Stimulated activated CD8-positive, alpha-beta memory T cell treated with anti-CD3 and anti-CD28 coated beads, Interleukin-4, amount 100 ng/mL, for 4 hours (primary cell): ENCODE measurements at places on chromosomes 12 and 14.

DNA sequence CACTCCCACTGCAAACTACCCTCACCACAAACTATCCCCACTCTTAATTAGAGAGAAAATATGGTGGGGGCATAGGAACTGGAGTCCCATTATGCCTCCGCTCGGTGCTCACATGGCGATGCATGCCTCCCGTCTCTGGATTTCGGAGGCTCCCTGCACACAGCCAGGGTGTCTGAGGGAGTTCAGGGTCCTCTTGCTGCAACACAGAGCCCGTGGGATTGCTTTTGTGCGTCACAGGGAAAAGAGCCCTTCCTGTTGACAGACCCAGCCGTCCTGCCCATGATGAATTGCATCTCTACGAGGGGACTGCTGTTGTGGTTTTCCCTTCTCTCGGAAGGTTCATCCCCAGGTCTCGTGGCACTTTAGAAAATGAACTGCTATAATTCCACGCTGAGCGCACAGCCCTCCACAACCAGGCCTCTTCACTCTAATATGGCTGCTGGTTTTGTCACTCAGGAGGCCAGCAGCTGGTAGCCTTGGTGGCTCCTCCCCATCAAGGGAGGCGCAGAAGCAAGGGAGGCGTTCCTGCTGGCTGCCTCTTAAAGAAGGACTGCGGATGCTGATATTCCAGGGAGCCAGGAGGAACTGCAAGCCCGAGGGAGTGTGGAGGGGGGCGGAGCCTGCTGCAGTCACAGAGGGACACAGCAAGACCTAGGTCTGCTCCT, 158.0 kb downstream of the KCNA5 start:
- DNase-seq = no peak

DNA sequence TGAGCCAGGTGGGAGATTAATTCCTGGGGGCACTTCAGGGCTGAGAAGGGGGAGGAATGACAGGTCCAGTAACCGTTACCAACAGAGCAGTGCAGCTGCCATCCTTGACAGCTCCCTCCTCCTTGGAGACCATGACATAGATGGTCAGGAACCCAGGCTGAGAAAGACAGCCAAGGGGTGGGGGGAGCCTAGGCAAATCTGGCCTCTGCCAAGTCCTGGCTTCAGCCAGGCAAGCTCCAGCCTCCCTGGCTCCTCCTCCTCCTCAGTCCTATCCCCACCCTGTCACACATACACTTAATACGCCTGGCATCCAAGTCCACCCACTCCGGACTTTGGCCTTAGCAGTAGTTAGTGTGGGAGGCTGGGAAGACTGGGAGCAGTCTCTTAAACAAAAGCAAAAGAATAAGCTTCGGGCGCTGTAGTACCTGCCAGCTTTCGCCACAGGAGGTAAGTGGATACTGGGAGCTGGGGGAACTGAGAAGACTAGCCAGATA, at the start of gene RDH5:
TSS of gene RDH5 (plus strand) at position 323 of the 494 bp plus-strand sequence. CDS start 792 bp downstream, outside the sequence.
- DNase-seq = no peak

DNA sequence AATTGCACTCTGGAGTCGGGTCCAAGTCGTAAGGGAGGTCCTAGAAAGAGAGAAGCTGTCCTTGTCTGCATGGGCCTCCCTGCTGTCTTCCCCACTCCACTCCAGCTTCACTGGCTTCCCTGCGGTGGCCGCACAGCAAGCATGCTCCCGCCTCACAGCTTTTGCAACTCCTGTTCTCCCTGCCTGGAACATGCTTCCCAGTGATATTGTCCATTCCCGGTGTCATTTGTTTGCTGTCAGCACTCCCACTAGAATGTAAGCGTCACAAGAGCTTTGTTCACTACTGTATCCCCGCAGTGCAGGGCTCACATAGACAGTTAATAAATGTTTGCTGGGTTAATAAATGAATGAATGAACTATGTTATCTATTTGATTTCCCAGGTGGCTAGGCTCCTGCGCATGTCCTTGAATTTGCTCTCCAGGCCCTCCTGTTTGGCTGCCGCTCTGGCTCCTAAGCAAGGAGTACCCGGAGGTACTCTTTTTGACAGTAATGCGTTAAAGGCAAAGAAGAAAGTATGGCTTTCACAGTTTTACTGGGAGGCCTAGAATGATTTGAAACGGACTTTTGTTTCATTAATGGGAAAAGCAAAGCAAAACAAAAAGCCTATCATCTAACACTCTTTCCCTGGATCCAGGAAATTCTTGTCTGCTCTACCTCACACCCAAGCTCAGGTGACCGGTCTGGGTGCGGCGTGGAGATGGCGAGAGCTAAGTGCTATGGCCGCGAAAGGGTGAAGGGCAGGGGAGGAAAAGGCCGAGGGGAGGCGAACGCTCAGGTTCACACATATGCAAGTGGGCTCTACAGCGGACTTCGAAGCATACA, 6.2 kb upstream of the SLC7A7 start:
- DNase-seq = no peak

- DNase-seq = no peak
Observed at GRCh38 chr14:77980475-77981321, 180.8 kb downstream of the ADCK1 start.

DNA sequence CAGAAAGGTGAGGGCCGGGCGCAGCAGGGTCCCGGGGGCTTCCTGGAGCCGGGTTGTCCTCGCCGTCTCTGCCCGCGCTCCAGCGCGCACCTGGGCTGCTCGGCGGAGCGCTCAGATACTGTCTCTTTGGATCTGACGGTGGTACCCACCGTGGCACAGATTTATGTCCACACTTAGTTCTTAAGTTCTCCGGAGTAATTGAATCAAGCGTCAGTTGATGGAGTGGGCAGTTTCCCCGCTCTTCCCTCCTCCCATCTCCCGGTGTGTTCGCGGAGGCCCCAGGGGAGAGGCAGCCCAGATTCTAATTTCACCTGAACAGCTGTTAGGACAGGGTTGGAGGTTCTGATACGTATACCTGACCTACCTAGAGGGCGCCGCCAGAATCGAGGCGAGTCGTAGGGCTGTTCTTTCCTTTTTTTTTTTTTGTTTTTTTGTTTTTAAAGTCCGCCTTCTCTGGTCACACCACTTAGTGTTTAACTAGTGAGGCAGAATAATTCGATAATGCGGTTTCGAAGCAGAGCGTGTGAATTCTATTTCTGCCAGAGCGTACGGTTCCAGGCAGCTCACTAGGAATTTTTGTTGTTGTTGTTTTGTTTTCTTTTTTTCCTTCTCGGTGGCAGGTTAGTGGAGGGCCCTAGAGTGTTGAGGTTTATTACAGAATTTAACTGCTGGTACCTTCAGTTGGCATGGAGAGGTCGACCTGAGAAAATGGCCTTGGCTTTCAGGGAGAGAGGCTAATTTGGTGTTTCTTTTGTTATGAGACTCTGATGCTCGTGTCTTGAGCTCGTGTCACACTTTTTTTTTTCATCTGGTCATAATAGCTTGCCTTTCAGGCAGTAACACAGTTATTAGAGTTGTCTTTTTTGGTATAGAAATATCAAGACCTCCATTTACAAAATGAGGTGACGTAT, 22.3 kb upstream of the GNS start:
- DNase-seq = no peak

- no peak for DNase-seq
Observed at GRCh38 chr14:75452324-75452723, 24.5 kb downstream of the JDP2 start.

- DNase-seq = no peak
Observed at GRCh38 chr12:70852416-70853150, 68.0 kb downstream of the PTPRR start.

DNA sequence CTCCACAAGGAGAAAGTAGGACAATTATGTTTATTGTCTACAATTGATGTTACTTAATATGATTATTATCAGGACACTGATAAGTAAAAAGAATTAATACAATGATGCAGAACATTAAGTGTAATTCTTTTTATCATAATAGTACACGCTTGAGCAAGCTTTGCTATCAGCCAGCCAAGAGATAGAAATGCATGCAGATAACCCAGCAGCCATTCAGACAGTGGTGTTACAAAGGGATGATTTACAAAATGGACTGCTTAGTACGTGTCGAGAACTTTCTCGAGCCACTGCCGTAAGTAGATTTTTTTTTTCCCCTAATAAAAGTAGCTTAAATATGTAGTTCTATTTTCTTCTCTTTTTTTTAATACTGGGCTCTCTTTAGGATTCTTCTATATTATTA, 116.9 kb upstream of the AEBP2 start:
- no peak for DNase-seq

- DNase-seq = no peak
Observed at GRCh38 chr12:2857021-2857431, at the start of gene TEX52. Gene TEX52 (minus strand): TSS chr12:2857039. CDS start chr12:2857026, 13 bp downstream.

DNA sequence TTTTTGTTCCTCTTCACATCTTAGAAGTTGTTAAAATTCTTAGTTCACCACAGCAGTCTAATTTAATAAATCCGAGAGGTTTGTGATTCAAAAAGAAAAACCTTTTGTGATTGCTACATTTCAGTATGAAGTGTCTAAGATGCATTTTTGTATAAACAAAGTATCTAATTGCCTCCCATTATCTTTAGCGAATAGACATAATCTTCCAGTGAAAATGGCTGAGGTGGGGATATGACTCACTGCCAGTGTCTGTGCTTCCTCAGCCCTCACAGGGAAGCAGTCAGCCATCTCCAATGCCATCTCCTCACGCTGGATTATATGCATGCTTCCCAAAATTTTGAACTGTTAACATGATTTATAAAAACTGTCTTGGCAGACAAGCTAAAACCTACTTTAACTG, 7.6 kb downstream of the GCH1 start:
- no peak for DNase-seq

DNA sequence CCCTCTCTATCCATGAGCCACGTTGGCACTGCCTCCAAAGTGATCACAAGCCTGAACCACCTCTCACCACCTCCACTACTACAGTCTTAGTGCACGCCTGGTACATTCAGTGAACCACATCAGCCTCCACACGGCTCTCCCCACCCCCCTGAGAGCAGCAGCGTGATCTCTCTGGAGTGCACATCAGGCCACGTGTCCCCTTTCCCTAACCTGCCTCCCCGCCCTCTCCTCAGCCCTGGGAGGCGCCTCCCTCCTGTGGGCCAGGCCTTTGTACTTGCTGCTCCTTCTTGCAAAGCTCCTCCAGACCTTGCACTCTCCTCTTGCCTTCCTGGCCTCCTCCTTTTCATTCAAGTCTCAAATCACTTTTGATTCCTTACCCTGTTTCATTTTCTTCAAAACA, 49.8 kb downstream of the SLC6A12 start:
- DNase-seq = no peak

GRCh38 chr12:54328595-54329337, 3.8 kb downstream of the COPZ1 start:
- DNase-seq = no peak

DNA sequence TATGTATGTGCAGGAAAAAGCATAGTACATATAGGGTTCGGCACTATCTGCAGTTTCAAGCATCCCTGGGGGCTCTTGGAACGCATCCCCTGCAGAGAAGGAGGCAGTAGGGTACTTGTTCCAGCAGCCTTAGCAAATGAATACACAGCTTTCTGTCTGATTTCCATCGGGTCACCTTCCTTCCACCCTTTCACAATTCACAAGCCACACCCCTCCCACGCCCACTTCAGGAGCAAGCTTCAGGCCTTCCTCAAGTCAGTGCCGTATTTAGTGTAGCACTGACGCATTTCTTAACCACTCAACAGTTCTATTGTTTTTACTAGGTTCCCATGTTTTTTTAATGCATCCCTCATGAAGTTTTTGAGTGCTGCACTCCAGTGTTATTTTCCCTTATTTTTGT, 64.2 kb downstream of the CLMN start:
- DNase-seq = no peak

DNA sequence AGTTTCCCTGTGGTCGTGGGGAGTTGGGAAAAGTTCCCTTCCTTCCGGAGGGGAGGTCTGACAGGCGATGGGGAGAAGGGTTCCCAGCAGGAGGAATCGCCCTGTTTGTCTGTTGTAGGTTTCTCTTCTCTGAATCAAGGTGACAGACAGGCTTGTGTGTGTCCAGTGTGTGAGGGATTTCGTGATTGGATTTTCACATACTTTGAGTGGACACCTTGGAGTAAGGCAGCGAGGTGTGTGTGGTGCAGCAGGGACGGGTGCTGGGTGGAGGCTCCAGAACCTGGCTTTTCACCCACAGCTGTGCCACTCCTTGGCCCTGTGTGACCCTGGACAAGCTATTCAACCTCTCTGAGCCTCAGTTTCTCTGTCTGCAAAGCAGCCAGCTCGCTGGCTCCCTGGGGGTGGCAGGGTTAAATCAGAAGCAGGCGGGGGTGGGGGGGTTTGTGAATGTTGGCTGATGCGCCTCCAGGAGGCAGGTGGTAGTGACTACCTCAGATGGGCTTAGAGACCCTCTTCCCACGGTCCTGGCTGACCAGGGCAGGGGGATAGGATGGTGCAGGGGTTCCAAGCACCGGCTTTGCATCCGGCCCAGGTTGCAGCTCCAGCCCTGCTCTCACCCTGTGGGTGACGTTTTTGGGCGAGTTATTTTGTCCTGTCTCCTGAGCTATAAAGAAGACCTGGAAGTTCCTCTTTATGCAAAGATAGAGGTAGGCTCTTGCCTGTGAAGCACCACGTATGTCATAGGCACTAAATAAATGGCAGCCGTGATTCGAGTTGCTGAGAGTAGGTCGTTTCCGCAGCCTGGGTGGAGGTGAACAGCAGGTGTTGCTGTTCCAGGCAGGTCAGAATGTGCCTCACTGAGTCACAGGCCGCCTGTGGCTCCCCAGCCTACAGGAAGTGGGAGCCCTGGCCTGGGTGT, 679 bp downstream of the BDKRB2 start:
- no peak for DNase-seq

DNA sequence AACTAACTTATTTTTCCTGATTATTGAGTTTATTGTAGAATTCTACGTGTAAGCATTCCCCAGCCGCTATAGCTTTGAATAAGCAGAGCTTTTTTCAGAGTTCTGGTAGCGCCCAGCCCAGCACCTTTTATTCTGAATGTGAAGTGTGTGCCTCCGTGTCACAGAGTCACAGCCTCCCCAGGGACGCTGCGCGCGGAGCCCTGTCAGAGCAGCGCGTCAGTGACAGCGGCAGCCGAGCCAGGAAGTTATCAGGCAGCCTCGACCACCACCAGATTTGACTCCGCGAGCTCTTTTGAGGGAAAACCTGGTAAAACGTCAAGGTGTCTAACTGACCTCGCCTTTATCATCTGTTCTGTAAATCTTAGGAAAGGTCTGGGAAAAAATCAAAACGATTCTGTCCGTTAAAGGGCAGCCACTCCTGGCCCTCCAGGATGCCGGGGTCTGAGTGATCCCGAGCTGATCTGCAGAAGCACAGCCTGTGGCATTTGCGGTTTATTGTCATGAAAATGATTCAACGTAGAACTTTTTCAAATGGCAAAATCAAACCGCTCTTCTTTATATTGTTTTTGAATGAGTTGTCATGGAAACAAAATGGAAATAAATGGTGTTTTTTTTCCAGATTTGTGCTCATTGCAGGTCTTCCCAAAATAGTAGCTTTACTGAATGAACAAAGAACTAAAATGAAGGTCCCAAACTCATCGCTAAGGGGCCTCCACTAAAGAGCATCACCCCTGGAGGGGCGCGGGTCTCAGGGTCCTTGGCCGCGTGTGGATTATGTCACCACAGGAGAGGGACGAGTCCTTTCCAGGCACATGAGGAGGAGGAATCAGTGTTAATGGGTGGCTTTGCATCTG, 43.1 kb upstream of the MMP17 start:
- no peak for DNase-seq
